ENCODE measurements at places on chromosomes 7 and 10.

DNA sequence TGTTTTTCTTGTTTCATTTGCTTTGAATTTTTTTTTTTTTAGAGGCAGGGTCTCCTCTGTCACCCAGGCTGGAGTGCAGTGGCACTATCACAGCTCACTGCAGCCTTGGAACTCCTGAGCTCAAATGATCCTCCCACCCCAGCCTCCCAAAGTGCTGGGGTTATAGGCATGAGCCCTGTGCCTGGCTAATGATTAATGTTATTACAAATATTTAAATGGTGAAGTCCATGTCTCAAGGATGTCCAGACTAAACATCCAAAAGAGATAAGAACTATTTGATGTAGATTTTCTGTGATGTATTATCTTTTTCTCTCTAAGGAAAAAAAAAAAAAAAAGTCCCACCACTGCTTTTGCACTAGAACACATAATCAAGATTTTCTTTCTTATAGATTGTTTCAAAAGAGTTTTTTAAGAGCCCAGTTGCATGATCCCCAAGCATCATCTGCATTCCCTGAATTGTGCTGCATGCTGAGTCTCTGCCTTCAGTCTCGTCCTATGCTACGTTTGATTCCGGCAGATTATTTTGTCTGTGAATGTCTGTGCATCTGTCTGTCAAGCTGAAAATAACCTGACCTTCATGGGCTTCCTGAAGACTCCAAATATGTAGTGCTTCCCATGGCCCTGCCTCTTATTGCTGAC lies 33.4 kb downstream of the MACROH2A2 start:
- DNase-seq: no peak

DNA sequence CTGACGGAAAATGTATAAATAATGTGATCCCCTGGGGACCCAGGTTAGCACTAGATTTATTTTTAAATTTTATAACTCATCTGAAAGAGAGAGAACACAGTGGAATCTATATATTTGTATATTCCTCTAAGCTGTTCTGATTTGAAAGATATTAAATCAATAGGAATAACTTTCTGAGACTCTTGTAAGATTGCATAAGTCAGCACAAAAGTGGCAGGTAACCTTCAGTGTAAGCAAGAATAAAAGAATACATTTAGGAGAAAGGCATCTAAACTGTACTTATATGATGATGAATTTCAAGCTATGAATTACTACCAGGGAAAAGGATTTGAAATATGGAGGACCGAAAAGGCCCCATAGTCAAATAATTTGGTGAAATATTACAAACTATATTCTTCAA lies 112.8 kb downstream of the TBXAS1 start:
- DNase-seq: no peak

- no peak for DNase-seq
These were observed 48.6 kb upstream of the NOBOX start for GRCh38 chr7:144452064-144452463.

DNA sequence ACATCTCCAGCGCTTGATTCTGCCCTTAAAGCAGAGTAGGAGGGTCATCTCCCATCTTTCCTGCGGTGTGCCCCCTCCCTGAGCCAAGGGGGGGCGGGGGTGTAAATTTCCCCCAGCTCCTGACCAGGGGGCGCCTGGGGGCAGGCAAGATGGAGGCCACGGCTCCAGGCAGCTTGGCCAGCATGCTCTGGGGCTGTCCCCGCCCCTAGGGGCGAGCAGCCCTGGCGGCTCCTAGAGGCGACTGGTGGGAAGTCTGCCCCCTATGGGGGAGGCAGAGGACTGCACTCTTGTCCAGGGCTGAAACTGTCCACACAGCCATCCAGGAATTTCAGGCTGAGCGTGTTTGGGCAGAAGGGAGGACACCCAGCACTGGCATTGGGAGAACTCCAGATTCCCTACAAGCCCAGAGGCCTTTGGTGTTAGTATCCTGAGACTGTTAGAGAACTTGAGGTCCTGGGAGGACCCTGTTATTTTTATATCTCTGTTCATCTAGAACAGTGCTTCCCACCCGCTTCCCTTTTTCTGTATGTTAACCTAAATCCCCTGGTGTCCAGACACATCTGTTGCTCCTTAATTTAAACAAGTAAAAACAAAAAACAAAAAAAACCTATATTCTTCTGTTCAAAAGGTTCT lies 4.6 kb downstream of the STRA8 start:
- DNase-seq: no peak

GRCh38 chr7:143300959-143301935 lies 13.1 kb downstream of the CASP2 start:
- DNase-seq: peak; percentile 44

- no peak for DNase-seq
These were observed 12.0 kb downstream of the PIP4K2A start for GRCh38 chr10:22702348-22702747.

DNA sequence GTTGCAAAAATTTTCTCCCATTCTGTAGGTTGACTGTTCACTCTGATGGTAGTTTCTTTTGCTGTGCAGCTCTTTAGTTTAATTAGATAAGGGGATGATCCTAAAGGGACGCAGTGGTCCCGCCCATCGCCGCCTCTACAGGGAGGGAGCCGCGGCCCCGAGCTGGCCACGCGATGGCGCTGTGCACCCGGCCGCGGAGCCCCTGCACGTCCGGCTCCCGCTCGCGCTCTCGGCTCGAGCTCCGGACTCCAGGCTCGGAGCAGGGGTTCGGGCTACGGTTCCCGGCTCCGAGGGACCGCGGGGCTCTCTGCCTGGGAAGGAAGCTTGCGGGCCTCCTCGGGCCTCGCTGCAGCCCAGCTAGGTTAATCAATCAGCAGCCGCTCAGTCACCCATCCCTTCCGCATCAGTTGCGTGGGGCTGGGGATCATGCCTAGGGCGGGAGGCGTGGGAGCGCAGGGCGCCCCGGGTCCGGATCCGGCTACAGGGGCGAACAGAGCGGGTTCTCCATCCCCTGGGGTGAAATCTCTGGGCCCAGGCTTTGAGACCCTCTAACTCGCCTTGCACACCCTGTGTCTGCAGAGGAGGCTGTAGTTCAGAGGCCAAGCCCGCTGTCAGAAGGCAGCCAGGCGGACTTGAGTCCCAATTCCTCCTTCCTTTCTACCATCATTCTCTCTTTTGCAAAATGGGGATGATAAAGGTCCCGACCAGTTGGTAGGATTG lies 97.9 kb downstream of the WDR11 start:
- DNase-seq: peak; percentile 66

DNA sequence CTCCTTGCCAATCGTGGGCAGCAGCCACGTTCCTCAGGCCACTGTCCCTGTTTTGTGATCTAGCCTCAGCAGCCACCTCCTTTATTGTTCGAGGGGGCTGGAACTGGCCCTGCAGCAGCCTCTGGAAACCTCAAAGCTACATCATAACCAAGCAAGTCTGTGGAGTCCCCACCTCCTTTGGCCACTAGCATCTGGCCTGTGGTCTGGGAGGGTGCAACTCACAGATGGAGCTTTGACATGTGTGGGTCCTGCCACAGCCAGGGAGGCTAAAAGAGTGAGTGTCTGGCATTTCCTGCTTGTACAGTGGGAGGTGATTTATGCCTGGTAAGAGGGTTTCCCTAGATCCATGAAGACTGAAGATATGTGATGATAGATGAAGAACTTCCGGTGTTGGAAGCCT lies 32.3 kb upstream of the NUB1 start:
- peak; percentile 84 for DNase-seq

DNA sequence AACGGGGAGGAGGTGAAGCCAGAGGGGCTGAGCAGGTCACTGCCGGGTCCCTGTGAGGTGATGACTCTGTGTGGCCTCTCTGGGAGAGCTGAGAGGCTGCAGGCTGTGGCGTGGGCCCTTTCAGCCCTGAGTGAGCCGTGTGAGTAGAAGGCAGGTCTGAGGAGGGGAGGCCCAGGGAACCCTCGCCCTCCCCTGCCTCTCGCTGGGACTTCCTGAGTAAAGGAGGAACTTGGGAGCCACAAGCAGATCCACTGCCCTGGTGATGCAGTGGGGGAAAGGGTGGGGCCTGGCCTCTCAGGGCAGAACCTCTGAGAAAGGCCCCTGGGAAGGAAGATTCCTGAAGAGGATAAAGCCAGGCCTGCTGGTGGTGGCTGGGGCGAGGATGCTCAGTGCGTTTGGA lies 22.8 kb downstream of the EEPD1 start:
- no peak for DNase-seq

DNA sequence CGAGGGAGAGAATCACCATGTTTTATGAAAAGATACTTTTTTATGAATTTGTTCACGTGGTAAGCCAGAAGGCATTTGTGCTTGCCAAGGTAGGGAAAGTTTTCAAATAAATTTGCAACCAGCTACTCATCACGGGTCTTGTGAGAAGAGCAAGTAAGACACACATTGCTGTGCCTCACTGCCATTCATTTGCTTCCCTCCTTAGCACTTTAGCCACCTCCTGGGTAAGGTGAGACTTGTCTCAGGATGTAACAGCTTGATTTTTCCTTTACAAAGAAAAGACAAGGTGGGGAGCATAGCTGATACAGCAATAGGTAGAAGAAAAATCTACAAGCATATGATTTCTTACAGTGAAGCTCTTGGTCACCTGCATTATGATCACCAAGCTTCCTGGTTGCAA lies 342.4 kb upstream of the GRM3 start:
- DNase-seq: no peak

GRCh38 chr7:108643136-108643535 lies 73.5 kb downstream of the DNAJB9 start:
- DNase-seq: no peak

GRCh38 chr7:158094046-158094445 lies 493.6 kb downstream of the PTPRN2 start:
- DNase-seq: no peak

DNA sequence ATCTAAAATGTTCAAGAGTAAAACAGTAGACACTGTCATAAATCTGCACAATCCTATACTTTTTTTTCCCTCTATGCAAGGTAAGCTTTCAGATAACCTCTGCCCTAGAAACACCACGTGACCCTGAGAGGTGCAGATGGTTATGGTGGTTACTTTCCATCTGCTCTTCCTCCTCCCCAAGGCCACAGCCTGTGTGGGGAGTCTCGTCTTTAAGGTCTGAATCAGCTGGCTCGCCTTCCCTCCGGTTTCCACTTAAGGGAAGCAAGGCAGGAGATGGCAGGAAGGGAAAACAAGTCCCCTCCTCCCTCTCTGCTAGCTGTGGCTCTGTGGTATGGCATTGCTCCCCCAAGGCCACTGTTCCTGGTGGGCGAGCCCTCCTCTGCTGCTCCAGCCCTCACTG lies 181.8 kb downstream of the GLI3 start:
- DNase-seq: no peak

GRCh38 chr7:78437118-78437517 lies 638.5 kb downstream of the PHTF2 start:
- DNase-seq: peak; percentile 79

DNA sequence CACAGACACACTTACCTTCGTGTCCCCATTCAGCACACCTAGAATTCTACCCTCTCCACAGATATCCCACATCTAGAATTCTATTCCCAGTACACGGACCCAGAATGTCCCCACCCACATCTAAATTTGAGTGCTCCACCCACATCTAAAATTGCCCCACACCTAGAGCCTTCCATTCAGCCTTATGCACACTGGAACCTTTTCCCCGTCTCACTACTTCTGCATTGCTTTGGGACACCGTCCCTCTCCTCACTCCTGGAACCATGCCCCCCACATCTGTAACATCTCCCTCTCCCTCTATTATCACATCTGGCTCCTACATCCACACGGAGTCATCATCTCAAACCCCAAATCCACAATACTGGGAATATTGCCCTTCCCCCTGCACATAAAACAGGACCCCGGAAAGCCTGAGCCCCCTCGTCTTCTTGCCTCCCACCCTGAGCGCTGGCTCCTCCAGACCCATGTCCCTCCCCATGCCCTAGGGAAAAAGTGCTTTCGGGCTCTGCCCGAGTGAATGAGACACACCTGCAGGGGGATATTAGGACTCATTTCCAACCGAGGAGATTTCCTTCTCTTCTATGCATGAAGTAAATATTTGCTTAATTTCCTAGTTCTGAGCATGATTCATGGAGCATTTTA lies 125.8 kb upstream of the UNC5B start:
- no peak for DNase-seq

All from EH (cell line).